ENCODE measurements at places on chromosomes 12 and 14.

DNA sequence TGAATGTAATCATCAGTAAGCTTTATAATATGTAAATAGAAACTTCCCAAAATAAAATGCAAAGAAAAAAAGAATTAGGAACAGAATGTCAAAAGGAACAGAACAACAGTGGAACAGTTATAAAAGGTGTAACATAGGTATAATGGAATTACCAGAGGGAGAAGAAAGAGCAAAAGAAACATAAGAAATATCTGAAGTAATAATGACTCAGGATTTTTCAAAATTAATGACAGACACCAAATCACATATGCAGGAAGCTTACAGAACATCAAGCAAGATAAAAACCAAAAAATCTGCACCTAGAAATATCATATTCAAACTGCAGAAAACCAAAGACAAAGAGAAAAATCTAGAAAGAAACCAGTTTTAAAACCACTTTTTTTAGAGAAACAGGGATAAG, 36.1 kb downstream of the TMEM116 start:
- no peak for DNase-seq

- no peak for DNase-seq
Observed at GRCh38 chr14:55586411-55586810, 6.4 kb downstream of the KTN1 start.

DNA sequence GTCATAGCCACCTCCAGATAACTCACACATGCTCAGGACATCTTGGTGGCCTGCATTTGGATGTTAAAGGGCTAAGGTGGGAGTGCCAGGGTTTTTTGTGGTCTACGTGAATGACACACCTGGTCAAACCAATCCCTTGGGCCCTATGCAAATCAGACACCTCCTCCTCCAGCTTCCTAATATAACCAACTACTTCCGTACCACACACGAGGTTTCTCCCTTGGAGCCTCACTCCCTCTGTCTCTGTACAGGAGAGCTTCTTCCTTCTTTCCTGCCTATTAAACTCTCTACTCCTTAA, 19.6 kb downstream of the APOBEC1 start:
- DNase-seq = no peak

DNA sequence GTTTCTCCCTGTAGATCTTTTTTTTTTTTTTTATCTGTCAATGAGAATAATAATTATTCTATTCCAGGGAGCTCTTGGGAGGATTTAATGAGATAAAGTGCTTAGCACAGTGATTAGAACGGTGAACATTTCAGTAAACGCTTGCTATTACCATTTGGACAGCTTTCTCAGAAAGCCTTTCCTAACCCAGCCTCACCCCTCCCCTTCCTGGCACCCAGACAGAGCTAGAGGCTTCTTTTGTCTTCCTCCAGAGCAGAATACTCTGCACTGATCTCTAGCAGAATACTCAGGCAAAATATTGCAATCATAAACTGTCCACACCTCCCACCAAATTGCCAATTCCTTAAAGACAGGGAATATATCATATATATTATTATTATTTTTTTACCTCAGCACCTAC, 66.6 kb downstream of the ERGIC2 start:
- DNase-seq = no peak

DNA sequence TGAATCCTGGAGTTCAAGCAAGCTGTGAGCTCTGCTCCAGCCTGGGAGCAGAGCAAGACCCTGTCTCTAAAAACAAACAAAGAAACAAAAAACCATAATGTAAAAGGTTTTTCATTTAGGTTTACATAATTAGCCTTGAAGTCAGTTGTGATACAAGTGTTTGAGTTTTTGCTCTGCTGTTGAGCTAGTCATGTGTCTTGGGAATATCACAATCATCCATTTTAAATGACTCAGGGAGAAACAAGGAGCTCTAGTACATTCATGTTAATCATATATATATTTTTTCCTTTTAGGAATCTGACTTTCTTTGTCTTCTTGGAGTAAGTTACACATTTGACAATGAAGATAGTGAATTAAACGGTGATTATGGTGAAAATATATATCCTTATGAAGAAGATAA, 12.9 kb downstream of the MIA2 start:
- DNase-seq = no peak

DNA sequence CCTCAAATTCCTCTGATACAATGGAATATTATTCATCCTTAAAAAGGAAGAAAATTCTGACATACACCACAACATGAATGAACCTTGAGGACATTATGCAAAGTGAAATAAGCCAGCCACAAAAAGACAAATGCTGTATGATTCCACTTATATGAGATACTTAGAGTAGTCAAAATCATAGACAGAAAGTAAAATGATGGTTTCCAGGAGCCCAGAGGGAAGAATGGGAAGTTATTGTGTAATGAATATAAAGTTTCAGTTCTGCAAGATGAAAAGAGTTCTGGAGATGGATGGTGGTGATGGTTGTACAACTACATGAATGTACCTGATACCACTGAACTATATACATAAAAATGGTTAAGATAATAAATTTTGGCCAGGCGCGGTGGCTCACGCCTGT, 18.3 kb downstream of the VWF start:
- no peak for DNase-seq

DNA sequence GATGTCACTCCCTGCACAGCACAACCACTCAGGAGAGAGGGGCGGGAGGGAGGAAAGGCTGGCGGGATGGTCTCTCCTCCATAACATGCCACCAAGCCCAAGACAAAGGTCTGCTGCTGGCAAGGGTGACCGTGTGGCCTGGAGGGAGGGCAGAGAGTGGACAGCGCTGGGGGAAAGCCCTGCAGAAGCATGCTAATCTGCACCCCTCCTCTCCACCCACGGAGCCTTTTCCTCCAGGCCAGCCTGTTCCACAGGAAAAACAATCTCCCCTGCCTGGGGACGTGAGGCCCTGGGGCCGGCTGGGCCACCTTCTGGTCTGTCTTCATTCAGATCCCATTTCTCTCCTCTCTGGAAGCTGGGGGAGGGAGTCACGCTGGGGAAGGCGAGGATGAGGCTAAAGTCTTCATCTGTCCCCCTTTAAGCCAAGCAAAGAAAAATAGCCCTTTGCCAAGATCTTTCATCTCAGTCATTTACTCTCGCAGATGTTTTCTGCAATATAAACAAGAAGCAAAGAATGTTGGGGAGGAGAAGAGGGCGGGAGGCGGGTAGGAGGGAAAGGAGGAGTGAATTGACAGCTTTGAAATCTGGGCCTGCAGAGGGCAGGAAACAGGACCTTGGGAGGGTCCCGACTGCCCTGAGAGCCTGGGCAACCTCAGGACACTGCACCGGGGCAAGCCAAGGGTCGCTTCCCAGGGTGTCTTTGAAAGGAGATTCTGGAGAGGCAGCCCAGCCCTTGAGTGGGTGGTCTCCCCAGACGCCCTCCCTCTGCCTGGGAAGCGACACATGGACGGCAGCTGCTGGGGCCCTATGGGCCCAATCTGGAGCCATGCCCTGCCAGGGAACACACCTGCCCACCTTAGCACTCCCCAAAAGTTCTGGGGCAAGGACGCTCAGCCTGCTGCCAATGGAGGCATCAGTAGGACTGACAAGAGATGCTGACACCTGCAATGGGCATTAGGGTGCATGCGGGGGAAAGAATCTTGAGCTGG, 133.6 kb downstream of the ZFP36L1 start:
- DNase-seq = no peak

GRCh38 chr14:54902521-54903420, at the start of gene GCH1:
Gene GCH1, minus strand, starts transcription at chr14:54902826. Its CDS starts 163 bp downstream, at chr14:54902663.
- DNase-seq = peak; percentile 68

- no peak for DNase-seq
Observed at GRCh38 chr14:103421556-103421955, 36.3 kb downstream of the MARK3 start.

- no peak for DNase-seq
Observed at GRCh38 chr12:72989458-72989947, 717.3 kb downstream of the TRHDE start.

DNA sequence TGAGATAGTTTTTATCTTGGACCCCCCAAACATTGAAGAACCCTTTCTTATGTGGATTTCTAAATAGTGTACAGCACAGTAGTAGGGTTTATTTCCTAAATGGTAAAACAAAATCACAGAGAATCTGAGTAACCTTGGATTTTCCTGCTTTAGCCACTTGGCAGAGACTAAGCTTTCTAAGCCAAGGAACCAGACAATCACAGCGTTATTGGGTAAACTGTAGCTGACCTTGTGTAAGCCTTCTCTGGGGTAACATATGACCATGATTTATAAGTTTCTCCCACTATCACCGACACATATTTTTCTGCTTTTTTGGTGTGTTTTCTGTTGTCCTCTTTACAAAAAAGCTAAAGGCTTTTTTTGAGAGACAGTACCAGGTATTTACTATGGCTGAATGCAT, 136.3 kb upstream of the PZP start:
- DNase-seq = no peak

DNA sequence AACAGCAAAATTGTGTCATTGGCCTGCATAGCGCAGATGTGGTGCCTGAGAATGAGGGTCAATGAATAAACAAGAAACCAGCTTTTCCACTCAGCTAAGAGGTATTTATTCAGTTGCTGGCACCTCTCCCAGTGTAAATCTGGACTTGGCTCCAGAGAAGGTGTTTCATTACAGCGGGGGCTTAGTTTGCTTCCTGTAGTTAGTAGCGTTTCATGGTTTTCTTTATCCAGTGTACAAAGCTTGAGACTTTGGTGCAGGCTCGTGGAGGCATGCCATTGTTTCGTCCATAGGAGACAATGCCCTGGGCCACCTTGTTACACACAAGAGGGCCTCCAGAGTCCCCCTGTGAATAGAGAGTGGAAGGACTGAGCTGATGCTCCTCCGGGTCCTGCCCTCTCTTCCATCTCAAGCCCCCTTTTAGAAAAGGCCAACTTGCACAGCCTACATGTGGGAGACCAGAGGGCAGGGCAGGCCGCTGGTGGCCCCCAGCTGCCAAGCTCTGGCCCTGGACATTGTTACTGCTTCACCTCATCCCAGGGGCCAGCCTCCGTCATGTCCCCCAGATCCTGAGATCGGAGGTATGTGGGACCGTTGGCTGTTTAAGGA, 3.0 kb downstream of the GZMB start:
- no peak for DNase-seq

- DNase-seq = no peak
Observed at GRCh38 chr12:124506832-124507153, 60.6 kb downstream of the NCOR2 start.

GRCh38 chr12:91361864-91362263, 179.2 kb upstream of the DCN start:
- no peak for DNase-seq

DNA sequence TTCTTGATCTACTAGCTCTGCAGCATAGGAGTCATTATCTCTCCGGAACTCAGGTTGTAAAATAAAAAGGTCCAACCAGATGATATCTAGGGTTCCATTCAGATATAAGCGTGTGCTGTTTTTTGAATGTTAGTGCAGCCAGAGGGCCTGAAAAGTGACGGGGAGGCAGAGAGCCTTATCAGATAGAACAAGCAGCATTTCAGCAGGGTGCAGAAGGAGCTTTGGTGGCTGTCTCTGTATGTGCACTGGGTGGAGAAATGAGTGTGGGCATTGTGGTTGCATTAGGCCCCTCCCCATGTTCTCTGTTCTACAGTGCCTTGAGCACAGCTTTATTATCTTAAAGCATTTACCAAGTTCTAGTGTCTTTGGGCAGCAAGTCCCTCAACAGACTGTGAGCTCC, 275.1 kb downstream of the NRXN3 start:
- no peak for DNase-seq

- DNase-seq = no peak
Observed at GRCh38 chr14:33675415-33676130, 275.3 kb downstream of the EGLN3 start.

DNA sequence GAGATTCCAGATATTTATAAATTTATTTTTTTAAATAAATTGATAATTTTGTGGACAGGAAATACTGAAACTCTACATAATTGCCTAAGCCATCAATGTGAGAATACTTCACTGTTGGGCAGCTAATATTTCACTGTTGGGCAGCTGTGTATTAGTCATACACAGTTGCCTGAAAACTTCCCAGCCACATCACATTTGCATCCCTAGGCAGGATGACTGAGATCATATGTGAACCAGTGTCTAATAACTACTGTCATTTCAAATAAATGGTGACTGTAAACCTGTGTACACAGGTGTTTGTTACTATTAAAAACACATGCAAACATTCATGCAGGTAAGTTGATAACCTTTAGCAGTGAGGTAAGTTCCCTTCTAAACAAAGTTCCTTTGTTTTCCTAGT, 43.9 kb downstream of the TMTC3 start:
- DNase-seq = no peak

GRCh38 chr12:99910342-99910741, 74.4 kb downstream of the ANKS1B start:
- DNase-seq = no peak

- no peak for DNase-seq
Observed at GRCh38 chr12:107704041-107704440, 18.4 kb downstream of the PWP1 start.

DNA sequence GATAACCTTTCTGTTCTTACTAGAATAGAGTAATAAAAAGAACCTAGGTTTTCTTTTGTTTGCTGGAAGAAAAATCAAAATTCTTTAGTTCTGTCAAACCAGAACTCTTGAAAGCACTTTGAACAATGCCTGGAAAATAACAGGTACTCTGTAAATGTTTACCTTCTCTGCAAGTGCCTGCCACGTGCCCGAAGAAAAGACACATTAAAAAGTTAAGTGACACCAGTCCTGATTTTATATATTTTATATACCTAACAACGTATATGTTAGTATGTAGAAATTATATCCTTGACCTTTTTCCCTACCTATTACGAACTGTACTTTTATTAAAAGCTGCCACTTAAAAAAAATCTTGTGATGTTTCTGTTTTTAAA, 976 bp downstream of the THAP2 start:
- no peak for DNase-seq

DNA sequence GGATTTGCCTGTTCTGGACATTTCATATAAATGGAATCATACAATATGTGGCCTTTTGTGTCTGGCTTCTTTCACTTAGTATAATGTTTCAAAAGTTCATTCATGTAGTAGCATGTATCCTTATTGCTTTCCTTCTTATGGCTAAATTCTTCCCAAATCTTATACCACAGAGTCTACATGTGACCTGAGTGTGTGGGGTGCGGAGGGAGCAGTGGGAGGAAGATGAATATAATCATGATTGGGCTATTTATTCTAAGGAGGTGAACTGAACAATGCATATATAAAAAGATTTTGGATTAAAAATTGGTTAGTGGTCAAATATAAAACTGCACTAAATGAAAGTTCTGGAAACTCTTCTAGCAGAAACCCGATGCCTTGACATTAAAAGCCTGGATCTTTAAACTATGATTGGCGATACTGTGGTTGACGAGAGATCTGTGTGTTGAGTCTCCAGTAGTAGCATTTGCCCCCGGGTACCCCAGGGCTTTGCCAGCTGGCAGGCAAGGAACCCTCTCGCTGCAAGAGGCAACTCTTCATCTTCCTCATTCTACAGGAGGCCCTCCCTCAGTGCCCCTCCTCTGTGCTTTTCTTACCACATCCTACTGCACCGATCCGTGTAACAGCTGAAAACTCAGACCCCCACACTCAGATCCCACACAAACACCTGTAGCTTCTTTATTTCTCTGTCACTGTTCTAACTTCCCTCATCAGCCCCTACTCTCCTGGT, 2.6 kb downstream of the CYP46A1 start:
- no peak for DNase-seq

DNA sequence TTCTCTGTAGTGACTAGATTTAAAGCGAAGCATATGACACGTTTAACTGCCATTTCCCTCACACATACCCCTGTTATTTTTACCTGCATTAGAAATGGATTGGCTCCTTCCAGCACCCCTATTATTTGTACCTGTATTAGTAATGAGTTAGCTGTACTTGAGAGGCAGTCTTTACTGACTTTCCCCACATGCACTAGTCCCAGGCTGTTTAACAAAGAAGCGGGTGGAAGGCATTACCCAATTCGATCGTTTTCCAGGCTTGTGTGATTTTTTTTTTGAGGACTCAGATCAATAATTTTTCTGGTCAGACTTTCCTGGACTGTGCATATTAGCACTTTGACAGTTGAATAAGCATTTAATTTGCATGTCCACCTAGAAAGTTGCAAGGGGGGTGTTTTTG, 46.4 kb downstream of the RAD52 start:
- DNase-seq = no peak

Measured in stimulated activated naive CD4-positive, alpha-beta T cell treated with Interleukin-2 at 50 U/mL for 16 hours (primary cell).